ENCODE measurements at places on chromosomes 1 and 21.

DNA sequence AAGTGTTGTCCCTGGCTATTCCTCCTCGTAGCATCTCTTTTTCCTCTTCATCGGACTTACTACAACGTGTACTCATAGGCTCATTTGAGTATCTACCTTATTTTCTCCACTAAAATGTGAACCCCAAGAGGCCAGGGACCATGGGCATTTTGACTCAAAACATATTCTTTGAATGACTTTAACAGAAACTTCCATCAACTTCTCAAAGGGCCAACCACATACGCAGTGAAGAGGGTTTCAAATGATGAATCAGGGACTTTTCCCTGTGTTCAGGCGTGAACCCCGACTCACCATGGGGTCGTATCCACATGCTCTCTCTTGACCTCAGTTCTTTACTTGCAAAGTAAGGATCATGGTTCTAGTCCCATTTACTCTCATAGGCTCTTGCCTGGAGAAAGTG, 20.2 kb upstream of the GPR137B start:
- DNase-seq, result no peak

- no peak for DNase-seq
Observed at GRCh38 chr1:192729500-192729899, 79.3 kb upstream of the RGS2 start.

GRCh38 chr1:227942021-227942715, 5.6 kb downstream of the WNT9A start:
- no peak for DNase-seq

DNA sequence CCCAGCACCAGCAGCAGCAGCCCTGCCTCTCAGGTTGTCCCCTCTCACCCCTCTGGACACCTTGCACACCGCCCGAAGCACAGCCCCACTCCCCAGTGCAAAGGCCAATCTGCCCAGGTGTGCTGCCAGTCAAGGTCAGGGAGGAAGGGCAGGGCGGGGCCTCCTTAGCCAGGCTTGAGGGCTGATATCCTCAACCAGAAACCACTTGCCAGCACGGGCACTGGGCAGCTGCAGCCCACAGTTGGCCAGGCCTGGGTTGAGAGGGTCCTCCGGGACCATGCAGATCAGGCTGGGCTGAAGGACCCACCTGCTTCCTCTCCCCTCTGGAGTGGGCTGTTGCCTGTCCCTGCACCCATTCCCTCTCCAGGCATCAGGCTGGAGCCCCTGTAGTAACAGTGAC, 588.3 kb downstream of the NPHP4 start:
- DNase-seq, result no peak

- no peak for DNase-seq
Observed at GRCh38 chr1:32179193-32179442, 357 bp upstream of the TXLNA start.

- peak; percentile 90 for DNase-seq
Observed at GRCh38 chr21:37153196-37153934, 80.3 kb downstream of the TTC3 start.

DNA sequence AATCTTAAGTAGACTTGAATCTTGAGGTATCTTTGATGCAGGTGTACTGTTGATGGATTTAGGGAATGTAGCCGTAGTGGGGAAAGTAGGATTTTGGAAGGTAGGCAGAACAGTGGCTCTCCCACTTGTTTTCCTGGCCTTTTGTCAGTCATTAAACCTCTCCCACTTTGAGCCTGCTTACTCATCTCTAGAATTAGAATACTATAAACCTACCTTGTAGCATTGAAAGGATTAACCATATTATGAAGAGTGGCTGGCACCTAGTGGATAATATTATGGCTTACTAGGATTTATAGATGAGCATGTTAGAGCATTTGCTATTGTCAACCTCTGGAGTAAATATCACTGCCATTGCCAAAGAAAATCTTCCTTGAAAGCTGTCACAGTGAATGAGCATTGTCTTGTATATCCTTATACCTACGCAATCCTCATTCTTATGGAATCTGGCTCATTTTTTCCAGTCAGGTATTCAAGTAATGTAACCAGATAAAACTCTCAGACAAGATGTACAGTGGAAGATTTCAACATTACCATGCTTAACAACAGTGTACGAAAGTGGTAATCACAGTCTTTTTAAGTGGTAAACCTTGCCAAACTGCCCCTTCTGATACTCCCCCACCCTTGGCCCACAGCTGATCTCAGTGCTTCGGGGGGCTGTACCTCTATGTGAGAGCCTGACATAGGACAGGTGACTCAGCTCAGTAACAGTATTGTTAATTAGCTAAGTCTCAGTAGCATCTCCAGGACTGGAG, 44.4 kb downstream of the SH3GLB1 start:
- no peak for DNase-seq

DNA sequence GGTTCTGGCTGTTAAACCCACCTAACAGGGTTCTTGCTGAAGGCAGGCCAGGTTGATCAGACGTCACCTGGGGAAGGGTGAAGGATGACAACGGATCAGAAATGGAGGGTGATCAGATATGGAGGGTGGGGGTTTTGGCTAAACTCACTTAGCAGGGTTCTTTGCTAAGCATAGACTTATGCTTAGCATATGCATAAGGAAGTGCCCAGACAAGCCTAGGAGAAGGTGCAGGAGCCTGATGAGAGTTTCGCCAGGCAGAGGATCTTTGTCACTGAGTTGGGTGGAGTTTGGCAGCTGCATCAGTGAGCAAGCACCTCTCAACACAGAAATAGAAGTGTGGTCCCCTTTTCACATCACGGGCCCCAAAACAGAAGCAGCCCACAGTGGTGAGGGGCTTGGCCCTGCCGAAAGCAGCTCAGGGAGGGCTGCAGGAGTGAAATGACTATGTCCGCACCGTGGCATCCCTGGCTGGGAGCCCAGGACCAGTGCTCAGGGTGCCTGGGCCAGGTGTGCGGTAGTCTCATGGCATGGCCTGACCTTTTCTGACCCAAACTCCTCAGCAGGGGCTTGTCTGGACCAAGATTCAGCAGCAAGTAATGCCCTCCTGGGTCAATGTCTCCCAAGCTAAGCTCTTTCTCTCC, 101.6 kb downstream of the AJAP1 start:
- no peak for DNase-seq

DNA sequence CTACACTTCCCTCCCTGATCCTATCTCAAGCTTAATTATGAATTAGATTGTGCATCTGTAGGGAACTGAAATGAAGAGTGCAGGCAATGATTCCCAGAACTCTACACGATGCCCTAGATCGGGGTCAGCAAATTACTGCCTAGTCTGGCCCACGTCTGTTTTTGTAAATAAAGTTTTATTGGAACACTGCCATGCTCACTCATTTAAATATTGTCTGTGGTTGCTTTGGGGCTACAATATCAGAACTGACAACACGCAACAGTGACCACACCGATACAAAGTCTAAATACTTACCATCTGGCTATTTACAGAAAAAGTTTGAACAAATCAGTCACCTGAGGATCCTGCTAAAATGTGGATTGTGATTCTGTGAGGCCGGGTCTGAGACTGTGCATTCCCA, 74.1 kb downstream of the PGBD5 start:
- DNase-seq, result no peak

- DNase-seq, result no peak
Observed at GRCh38 chr1:53145051-53145600, 2.7 kb upstream of the SLC1A7 start.

DNA sequence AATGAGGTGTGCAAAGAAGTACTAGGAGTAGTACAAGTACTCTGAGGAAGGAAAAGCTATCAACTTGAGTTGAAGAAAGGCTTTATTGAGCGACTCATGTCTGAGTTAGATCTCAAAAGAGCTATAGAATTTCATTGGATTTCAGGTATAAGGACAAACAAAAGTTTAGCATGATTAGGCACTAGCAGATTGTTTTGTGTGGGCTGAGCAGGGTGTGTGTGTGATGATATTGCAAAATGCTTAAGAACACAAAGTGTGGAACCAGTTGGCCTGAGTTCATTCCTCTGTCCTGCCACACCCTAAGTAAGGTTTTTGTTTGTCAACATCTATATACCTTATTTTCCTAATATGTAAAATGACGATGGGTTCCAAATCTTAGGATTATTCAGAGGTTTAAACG, 158.9 kb downstream of the KCNK2 start:
- no peak for DNase-seq

- DNase-seq, result no peak
Observed at GRCh38 chr1:185491604-185492003, 174.6 kb upstream of the IVNS1ABP start.

GRCh38 chr1:83942914-83943313, 56.0 kb downstream of the TTLL7 start:
- DNase-seq, result peak; percentile 32

DNA sequence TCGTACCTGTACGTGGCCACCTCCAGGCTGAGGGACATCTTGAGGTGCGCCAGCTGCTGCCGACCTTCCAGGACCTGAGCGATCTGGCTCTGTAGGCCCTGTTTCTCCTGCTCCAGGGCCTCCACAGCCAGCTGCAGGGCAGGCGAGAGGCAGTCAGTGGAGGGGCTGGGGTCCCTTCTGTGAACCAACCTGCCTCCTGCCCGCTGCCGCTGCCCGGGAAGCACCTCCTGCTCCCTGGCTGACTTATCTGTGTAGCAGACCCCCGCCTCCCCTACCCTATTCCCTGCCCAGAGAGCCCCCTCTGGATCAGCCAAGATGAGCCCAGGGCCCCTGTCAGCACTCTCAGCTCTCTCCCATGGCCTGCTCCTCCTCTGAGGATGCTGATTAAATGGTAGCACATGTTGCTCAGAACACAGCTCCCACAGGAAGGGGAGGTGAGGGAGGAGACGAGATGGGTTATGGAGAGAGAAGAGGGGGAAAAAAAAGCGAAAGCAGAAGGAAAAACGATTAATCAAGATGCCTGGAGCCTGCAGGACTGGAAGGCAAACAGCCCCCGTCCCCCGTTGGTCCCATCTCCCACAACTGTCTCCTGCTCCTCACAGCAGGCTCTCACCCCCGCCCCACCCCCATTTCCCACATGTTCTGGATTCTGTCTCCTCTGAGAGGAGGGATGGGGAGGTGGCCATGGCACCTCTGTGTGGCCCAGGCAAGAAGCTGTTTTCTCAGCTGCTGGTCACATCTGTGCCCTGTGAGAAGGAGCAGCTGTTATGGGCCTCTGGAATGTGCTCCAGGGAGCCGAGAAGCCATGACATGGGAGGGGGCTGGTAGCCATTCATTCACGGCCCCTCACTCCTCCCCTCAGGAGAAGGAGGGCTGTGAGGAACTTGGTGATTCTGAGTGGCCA, 1.7 kb downstream of the NES start:
- no peak for DNase-seq

- DNase-seq, result no peak
Observed at GRCh38 chr1:29691499-29691898, 455.2 kb downstream of the PTPRU start.

- no peak for DNase-seq
Observed at GRCh38 chr21:46157987-46158451, 2.6 kb upstream of the FTCD start.

DNA sequence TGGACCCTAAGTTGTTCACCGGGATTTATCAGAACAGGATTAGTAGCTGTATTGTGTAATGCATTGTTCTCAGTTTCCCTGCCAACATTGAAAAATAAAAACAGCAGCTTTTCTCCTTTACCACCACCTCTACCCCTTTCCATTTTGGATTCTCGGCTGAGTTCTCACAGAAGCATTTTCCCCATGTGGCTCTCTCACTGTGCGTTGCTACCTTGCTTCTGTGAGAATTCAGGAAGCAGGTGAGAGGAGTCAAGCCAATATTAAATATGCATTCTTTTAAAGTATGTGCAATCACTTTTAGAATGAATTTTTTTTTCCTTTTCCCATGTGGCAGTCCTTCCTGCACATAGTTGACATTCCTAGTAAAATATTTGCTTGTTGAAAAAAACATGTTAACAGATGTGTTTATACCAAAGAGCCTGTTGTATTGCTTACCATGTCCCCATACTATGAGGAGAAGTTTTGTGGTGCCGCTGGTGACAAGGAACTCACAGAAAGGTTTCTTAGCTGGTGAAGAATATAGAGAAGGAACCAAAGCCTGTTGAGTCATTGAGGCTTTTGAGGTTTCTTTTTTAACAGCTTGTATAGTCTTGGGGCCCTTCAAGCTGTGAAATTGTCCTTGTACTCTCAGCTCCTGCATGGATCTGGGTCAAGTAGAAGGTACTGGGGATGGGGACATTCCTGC, 3.9 kb upstream of the OLFML3 start:
- no peak for DNase-seq

DNA sequence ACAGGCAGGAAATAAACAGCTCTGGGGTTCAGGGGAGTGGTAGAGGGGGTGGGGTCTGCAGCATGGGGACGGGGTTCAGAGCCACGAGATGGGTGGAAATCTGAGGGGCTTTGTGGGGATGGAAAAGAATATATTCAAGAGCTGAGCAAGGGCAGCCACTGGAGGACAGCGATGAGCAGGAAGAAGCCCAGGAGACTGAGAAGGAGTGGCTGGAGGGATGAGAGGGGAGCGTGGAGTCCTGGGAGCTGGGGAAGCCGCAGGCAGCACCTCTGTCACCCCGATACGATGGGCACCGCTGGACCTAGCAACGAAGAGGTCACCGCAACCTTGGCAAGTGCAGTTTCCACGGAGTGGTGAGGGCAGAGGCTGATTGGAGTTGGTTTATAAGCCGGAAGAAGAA, 10.0 kb upstream of the KCNAB2 start:
- DNase-seq, result no peak

DNA sequence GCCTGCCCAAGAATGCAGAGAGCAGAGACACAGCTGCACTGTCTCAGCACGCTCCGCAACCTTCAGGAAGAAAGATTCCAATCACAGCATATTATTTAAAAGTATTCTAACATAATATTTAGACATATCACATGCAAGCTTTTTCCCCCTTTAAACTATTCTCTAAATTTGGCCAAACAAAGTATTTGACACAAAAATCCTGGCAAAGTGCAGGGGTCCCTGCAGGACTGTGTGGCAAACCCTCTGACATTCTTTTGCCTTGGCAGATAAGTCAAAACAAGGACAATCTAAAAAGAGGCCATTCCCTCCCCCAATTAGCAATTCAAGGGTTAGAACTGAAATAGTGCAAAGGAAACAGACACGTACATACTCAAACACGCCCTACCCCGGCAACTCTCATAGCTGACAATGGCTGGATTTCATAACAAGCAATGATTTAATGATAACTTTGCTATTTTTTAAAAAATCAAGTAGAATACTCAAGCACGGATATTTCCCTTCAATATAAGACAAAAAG, 225.3 kb downstream of the MRPL39 start:
- DNase-seq, result no peak

GRCh38 chr1:44436401-44437106, 31.5 kb downstream of the RNF220 start:
- DNase-seq, result no peak

DNA sequence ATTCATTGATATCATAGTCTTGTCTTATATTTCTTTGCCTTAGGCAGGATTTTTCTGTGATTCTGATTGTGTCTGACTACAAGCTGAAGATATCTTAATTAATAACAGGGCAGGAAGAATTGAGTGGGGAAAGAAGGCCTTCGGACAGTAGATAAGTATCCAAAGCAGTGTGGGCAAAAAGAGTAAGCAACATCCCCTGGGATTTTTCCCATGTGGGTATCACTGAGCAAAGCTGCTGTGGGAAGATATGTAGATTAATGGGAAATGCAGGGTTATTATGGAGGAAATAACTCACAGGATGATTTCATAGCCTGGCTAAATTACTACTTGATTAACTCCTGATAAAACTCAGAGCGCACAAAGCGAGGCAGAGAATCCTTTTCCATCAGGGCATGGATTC, 55.7 kb downstream of the RGS5 start:
- no peak for DNase-seq

- no peak for DNase-seq
Observed at GRCh38 chr1:232423591-232423990, 206.3 kb downstream of the SIPA1L2 start.
